CD4-positive, alpha-beta T cell (primary cell): ENCODE measurements at places on chromosomes 12 and 14.

- no peak for DNase-seq
These were observed 1.8 kb downstream of the APPL2 start for GRCh38 chr12:105234197-105234596.

DNA sequence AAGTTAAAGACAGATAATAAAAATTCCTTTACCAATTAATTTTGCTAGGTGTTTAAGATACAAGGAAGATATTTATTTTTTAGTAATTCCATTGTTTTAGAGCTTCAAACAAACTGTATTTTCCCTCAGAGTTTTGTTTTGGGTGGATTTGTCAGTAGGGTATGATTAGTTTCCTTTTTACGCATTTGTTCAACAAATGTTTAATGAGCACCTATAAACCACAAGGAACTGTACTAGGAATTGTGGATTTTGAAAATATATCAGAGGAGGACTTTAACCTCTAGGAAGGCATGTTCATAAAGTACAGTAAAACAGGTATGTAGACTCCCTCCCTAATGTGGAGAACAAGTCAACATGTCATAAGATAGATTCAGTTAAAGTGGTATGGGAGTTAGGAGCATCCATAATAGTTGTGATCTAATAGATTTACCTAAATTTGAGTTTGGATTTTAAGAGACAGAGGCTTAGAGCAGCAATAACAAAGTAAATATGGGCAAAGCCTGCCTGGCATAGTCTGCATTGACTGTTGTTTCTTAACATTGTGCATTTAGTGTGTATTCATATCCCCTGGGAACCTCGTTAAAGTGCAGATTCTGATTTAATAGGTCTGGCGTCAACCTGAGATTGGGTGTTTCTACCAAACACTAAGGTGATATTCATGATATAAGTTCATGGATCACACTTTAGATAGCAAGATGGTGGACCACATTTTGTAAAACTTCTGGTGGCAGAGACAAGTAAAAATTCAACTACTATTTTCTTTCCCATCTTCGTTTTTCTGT, 232.0 kb downstream of the ERC1 start:
- no peak for DNase-seq

- peak; percentile 47 for DNase-seq
These were observed 1.7 kb upstream of the DUSP6 start for GRCh38 chr12:89353823-89354611.

DNA sequence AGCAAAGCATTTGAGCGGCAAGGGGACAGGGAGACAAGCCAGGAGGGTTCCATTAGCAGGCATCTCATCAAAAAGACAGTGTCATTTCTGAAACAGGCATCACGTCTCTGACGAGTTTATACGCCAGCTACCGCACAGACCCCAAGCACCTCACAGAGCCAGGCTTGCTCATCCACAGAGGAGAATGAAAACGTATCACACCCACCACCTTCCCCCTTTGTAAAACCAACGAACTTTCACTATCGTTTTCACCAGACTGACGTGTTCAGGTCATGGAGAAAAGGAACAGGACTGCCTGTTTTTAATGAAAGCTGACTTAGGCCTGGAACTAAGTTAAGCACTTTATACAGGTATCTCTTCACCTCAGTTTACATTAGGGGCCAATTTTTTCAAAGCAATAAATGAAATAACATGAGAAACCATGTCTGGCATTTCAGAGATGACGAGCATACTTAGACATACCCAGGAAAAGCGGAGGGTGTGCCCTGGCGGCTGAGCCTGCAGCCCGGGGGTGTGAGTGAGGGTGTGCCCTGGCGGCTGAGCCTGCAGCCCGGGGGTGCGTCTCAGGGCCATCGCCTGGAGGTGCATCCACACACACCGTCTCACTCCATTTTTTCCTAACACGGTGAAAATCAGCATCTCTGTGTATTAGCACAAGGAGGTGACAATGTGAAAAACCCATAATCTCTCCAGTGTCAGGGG, 41.9 kb downstream of the STX2 start:
- DNase-seq, result peak; percentile 25

- no peak for DNase-seq
These were observed 39.4 kb downstream of the NCOR2 start for GRCh38 chr12:124527861-124528561.

DNA sequence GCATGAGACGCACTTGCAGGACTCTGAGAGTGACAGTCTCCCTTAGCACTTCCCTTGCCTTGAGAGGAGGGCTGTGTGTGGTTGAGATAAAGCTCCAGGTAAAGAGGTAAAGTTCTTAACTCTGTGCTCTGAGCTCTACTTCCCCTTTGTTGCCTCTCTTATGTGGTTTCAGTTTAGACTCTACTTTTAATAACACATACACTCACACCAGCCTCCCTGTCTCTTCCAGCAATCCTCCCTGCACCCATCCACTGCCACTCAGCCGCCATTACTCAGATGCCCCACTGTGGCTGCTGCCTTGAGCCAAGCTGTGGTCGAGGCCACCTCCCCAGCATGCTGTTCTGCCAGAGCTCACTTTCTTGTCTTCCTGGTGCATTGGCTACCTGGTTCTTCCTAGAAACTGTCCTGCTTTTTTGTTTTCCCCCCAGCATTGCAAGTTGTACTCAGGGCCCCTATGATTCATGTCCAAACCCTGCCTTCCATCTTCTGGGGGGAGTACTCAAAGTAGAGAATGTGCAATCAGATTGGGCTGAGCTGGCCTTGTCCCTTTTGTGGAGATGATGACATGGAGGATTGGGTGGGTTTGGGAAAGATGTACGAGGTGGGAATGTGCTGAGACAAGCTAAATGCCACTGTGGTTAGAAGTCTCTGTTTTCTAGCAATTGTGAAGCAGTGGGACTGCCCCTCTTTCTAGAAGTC, 115.5 kb upstream of the PARP11 start:
- peak; percentile 27 for DNase-seq

DNA sequence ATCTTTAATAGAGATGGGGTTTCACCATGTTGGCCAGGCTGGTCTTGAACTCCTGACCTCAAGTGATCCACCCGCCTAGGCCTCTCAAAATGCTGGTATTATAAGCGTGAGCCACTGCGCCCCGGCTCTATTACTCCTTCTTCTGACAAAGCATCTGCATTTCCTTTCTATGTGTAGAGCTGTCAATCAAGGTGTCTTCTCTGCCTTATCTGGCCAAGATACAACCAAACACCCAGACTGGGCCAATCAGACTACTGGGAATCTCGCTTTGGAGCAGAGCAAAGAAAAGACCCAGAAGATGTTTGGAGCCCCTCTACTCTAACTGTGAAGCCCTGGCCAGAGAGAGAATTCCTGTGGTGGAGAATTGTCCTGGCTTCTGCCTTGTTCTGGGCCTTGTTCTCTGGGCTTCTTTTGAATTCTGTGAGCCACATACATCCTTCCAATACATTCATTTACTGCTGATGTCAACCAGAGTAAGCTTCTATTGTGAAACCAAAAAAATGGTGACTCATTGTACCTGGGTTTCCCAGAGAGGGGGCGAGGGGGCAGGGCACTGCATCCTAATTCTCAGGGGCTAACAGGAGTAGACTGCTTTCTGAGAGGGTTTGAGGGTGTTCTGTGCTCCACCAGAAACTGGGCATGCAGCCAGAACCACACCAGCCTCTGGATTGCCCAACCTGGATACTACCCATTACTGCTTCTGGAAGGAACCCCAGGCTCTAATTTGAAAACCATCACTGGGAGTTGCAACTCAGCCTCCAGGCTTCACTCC, 18.8 kb upstream of the FLVCR2 start:
- DNase-seq, result no peak

DNA sequence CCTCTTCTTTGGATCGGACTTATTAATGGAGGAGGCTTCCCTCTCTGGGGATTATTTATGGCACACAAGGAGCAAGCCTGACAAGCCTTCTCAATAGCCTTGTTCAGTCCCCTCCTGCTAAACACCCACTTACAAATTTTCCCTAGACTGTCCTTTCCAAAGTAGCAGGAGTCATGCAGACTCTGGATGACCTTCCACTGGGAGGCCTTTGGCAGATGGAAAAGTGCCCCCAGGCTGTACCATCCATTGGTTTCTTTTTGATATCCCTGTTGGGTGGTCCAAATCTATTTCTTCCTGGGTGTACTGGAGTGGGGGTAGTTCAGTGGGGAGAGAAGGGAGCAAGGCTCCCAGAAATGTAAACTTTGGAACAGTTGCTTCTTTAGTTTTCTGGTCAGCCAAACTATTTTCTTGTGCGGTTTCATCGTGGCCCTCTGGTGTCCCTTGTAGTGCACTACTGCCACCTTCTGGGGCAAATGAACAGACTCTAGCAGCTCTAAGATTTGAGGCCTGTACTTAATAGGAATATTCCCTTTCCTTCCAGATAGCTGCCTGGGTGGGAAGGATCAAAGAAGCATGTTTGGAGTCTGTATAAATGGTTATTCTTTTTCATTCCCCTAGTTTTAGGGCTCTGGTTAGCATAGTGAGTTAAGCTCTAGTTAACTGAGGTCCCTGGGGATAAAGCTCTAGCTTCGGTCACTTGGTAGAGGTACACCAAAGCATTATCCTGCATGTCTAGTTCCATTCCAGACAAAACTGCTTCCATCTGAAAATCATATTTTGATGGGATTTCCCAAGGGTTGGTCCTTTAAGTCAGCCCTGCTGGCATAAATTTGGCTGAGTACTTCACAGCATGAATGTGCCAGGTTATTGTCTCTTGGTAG, 409.5 kb downstream of the SLC6A15 start:
- no peak for DNase-seq

GRCh38 chr12:39887856-39888255, 218.0 kb downstream of the SLC2A13 start:
- DNase-seq, result no peak

- DNase-seq, result no peak
These were observed at the start of gene DIO3 for GRCh38 chr14:101561145-101561896. Gene DIO3, plus strand, starts transcription at chr14:101561495.

GRCh38 chr12:79140711-79141110, 276.1 kb downstream of the SYT1 start:
- DNase-seq, result no peak

DNA sequence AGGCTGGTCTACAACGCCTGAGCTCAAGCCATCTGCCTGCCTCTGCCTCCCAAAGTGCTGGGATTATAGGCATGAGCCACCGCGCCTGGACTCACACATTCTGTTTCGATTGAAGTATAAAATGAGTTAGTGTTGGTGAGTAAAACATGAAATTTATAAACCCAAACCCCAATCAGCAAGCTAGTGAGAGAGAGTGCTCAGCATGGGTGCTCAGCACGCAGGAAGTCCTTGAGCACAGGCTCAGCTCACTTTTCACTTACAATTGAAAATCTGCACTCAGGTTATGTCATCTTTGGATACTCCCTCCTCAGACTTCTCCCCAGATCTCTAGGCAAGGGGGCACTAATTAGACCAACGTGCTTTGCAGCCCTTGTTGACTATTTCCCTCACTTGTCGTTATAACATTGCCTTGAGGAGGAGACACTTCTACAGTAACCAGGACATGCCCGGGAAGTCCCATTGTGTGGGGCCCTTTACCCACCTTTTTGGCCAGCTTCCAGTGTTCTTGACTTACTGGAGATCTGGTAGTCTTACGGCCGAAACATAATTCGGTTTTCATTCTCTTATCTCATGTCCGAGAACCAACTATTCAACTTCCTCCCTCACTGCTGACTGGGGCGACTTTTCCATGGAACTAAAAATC, 68.5 kb upstream of the AMN1 start:
- no peak for DNase-seq

- DNase-seq, result no peak
These were observed 252.6 kb upstream of the PRKD1 start for GRCh38 chr14:30180219-30180618.

DNA sequence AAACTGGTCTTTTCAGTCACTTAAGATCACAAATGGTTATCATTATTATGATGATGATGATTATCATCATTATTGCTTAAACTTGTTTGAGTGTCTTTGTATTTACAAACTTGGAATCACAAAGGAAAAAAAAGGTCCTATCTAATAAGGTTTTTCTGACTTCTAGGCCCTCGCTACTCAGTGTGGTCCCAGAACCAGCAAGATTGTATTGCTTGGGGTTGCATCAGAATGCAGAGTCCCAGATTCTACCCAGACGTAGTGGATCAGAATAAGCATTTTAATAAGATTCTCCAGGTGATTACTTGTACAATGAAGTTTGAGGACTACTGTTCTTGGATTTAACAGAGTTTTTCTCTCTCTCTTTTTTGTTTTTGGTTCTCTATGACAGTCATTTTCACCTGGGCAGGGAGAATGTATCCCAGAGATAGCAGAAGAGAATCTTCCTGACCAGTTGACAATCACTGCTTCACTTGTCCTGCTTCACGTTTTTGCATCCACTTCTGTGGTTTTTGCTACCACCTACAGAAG, 29.3 kb upstream of the PPP1R12A start:
- DNase-seq, result no peak

- no peak for DNase-seq
These were observed 39.3 kb downstream of the RAB35 start for GRCh38 chr12:120077260-120077659.

- no peak for DNase-seq
These were observed 225.0 kb upstream of the DDHD1 start for GRCh38 chr14:53378142-53378541.

DNA sequence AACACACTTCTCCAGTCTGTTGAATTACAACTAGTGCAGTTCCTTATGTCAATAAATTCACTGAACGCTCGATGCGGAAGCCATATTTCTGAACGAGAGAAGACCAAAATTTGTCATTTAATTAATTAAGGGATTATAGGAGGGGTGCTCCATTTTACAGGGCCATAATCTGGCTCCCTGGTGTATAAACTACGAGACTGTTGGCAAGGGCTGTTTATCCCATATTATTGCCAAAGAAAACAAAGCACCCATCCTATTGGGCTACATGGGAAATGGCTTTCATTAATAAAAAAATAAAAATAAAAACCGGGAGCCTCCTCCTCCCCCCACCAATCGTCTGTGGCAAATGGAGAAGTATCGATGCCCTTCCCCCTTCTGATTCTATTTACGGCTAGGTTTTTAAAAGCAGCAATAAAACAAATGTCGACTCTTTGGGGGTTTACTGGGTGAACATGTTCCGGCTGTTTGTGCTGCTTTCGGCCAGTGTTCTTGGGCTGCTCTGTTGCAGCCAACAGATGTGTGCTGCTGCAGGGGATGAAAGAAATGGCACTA, 24.8 kb downstream of the ATF7 start:
- no peak for DNase-seq

DNA sequence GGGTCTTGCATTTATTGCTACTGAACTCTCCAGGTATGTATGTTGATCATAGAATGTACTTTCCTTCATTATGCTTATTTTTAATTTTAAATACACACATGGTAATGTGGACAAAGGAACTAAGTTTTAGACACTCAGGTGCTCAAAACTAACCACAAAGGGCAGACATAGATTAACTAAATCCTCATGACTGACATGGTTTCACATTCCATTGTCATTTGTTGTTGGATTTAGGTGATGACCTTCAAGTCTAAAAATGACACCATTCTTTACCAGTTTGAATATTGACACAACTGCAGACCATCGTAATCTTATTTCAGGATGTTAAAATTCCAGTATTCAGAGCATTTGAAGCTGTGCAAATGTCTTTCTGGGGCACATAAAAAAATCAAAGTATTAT, 128.4 kb downstream of the BBS10 start:
- DNase-seq, result no peak

GRCh38 chr12:49797449-49797776, 30.8 kb downstream of the NCKAP5L start:
- no peak for DNase-seq

- DNase-seq, result no peak
These were observed 1466.1 kb upstream of the SEL1L start for GRCh38 chr14:82999802-83000201.
